ENCODE measurements at places on chromosomes 5 and 9. TPM values are rescaled to one million over a fixed set of nuclear protein-coding genes. Genes with fewer than 3 reads are reported as not detected.

GRCh38 chr5:16574789-16575721, 41.7 kb downstream of the RETREG1 start:
- DNase-seq: no peak

DNA sequence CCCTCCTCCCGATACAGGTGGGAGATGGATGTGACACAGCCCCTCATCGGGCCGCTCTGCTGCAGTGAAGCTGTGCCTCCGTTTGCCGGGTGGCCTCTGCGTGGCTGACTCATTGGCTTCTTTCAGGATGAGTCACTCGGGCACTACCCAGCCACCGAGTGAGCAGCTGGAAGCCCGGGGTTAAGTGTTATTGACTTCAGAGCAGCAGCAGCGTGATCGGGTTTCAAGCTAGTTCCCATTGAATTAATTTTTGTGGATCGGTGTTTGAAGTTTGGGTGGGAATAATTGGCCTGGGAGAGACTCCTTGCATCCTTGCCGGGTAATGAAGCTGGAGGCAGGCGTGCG, 266.4 kb upstream of the IRX4 start:
- DNase-seq: no peak

DNA sequence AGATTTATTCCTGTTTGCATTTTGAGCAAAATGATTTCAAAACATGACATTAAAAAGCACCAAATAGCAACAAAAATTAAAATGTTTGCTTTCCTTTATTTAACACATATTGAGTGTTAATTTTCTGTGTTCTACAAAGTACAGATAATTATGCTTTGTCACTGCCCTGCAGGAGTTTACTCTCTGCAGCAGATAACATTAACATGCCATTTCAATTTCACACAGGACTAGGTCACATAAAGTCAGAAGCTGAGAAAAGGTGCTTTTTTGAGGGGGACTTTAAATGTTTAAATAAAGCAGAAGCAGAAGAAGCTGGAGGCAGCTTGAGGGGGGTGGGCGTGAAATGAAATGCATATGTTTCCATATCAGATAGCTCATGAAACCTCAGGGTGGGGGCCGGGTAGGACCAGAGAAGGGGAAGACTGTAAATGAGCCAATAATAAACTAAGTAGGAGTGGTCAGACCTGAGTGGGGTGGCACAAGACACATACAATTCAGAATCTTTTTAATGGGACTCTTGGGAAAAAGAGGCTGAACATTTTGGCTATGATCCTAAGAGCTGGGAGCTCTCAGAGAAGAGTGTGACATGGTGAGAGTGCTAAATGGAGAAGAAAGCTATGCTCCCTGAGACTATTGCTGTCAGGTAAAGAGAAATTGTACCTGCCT, 387.5 kb downstream of the FAM170A start:
- no peak for DNase-seq

DNA sequence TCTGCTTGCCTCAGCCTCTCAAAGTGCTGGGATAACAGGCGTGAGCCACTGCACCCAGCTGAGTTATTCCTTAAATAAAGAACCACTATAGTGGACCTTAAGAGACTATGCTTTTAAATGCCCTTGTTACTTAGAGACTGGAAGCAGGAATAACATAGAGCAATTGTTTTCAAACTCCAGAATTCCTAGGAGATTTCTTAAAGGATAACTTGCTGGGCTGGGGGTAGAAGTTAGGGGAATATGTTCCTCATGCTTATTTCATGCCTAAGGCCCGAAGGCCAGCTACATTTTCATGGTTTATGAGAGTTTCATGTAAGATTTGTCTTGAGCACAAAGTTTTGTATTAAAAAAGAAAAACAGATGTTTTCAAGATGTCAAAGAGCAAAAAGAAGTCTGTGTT, 48.2 kb downstream of the CSNK1A1 start:
- DNase-seq: no peak

DNA sequence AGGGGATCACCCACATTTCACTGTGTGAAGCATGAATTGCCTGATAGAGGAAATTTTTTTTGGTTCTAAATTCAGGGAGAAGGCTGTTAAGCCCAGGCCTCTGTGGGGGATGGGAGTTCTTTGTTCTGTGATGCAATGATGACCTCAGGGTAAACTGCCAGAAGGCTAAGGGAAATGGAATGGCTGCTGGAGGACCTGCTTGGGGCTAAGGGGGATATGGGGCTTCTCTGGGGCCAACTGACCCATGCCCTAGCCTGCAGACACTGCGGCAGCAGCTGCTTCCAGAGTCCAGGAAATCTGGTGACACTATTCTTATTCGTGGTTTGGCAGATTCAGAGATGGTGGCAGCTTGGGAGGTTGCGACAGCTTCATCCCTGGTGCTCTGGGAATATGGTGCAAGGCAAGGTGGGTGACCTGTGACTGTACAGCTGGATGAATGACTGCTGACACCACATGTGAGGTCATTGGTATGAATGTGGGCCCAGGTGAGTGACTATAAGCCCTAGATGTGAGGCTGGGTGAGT, 30.3 kb downstream of the VCP start:
- DNase-seq: no peak

DNA sequence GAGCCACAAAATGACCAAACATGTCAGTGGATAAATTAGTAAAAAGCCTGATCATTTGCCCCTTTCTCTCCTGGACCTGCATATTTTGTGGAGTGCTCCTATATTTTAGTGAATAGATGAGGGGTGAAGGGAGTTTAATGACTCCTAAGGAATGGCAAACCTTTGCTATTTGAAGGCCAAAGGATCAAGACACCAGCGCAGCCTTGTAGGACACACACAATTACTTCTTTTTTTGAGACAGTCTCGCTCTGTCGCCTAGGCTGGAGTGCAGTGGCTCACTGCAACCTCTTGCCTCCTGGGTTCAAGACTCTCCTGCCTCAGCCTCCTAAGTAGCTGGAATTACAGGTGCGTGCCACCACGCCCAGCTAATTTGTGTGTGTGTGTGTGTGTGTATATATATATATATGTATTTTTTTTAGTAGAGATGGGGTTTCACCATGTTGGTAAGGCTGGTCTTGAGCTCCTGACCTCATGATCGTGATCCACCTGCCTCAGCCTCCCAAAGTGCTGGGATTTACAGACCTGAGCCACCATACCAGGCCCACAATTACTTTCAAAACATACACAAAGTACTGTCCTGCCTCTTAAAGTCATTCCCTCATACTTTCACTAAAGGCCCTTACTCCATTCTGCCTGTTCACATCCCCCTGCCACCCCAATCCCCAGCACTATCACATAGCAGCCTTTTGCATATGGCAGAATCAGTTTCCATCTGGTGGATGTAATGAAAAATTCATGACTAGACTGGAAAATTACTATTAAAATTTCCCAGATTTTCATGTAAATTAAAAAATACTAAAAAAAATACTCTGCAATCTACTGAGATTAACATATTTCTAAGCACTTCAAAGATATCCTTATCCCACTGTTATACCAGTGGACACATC, 60.4 kb downstream of the CSNK1A1 start:
- no peak for DNase-seq

DNA sequence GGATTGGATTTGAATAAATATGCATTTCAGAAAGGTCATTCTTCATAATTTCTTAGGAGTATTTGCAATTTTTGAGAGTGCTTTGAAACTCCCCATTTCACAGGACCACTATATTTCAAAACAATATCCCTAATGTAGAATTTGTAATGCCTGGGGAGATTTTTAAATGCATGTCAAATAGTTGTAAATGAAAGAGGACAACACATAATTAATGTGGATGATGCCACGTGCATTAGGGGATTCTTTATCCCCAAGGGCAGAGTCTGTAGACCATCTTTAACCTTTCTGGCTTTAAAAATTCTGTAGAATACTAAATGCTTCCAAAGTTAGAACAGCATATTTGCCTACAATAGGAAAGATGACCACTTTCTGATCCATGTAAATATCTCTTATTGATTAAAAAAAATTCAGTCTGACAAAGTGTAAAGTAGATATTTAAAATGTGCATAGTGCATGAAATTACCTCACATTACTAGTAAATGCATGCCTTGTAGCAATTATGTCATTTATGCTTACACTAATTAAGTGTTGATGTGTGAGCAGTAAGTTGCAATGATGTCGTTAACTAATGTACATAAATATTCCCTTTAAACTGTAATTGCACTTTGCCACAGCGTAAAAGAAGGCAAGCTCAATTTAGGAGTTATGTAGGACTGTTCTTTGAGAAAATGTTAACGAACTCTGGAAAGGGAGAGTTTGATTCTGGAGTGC, 416.1 kb downstream of the PSAT1 start:
- DNase-seq: no peak

- DNase-seq: no peak
Observed at GRCh38 chr5:21709770-21710169, 1143.4 kb downstream of the CDH12 start.

ZNF618 gene
- 1.6 TPM for total RNA-seq

GBA2 gene
- total RNA-seq: 80.2 TPM

PRUNE2 gene
- 1.9 TPM for total RNA-seq
